ENCODE measurements at places on chromosomes 7 and 10. TPM values are rescaled to one million over a fixed set of nuclear protein-coding genes. Genes with fewer than 3 reads are reported as not detected.
A peak's percentile ranks its signal among the peaks of the same experiment; 100 is the strongest.

DNA sequence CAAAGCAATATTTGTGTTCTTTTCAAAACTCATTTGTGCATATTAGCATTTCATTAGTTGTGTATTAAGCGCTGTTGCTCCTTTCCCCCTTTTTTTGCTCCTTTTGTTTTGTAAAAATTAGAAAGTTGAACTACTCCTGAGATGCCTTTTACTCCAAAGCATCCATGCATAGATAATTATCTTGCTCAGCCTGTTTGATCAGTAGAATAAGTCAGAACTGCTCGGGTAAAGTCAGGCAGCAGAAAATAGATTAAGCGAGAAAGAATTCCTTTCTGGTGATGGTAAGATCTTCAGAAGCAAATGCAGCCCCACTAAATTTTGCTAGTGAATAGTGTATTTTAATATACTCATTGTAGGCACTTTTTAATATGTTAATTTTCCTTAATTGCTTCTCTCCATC lies 227.1 kb downstream of the TEX36 start:
- H3K27me3 ChIP-seq, result no peaks in the 10 kb centered on the region
- H3K36me3 ChIP-seq, result no peaks in the 10 kb centered on the region
- no peak overlapping the region for H3K27ac ChIP-seq
- H3K4me3 ChIP-seq, result no peak overlapping the region

DNA sequence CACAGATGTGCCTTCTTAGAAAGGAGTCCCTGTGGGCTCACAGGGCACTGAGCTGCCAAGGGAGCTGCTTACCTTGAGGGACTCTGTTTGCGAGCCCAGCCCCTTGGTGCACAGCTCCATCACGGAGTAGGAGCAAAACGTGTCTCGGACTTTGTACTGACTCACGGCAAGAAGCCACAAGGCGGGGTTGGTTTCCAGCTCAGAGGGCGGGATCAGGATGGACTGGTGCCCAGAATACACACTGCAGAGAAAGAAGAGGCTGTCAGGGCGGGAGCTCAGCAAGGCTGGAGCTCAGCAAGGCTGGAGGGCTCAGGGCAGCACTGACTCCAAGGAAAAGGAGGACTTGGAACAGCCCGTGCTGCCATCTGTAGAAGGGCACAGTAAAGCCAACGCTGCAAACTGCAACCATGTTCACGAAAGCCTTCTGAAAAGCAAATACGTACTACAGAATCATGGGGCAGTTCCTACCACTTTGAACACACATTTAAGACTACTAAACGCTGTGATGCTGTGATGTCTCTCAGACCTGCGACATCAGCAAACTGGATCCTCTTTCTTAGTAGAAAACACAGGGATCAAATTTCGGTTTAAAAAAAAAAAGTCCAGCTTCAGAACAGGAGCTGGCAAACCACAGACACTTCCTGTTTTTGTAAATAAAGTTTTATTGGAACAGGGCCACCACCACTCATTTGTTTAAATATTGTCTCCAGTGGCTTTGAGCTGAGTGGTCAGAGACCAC lies 194.3 kb downstream of the ZMYND11 start:
- H3K27ac ChIP-seq, result peak overlapping the region; percentile 69
- H3K4me1 ChIP-seq, result peaks cover 35% of the 10 kb centered on the region
- peak overlapping the region; percentile 44 for H3K4me3 ChIP-seq
- peak; percentile 61 for DNase-seq
- H3K36me3 ChIP-seq, result peaks cover 2% of the 10 kb centered on the region

DNA sequence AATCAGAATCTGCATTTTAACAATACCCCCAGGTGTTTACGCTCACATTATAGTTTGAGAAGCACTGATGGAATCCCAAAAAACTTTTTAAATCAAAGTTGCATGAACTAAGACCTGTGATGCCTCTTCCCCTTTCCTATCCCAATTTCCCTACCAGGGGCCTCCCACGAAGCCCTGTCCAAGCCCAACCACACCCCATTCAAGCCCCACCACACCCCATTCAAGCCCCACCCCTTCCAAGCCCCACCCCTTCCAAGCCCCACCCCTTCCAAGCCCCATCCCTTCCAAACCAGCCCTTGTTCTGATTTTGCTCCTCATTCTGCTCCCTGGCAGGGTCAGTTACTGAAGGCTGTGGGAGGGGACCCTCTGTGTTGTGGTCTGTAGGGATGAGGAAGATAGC lies 9.8 kb upstream of the AQP1 start:
- peaks cover 11% of the 10 kb centered on the region for H3K4me1 ChIP-seq
- no peak overlapping the region for H3K4me3 ChIP-seq
- no peaks in the 10 kb centered on the region for H3K36me3 ChIP-seq
- no peak overlapping the region for H3K27ac ChIP-seq

DNA sequence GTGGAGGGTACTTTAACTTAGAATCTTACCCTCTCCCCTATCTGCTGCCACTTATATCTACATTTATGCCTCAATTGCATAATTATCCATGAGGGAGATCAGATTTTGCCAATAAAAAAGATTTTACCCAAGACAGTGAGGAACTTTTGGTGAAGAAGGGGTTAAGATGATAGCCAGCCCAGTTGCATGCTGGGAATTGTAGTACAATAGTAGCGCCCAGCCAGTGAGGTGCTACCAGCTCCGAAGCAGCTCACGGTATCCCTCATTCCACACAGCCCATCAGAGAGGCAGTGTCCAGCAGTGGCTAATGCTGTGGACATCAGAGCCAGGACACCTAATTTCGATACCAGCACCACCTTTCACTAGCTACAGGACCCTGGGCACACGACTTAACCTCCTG lies 5.9 kb upstream of the LGI1 start:
- H3K27me3 ChIP-seq, result peaks cover 12% of the 10 kb centered on the region
- H3K4me1 ChIP-seq, result no peaks in the 10 kb centered on the region
- no peak overlapping the region for H3K27ac ChIP-seq
- no peak overlapping the region for H3K4me3 ChIP-seq

GRCh38 chr7:69837387-69838068 lies 239.3 kb downstream of the AUTS2 start:
- H3K4me3 ChIP-seq, result no peak overlapping the region
- H3K27me3 ChIP-seq, result peaks cover 21% of the 10 kb centered on the region
- no peak overlapping the region for H3K27ac ChIP-seq

The ELOVL3 gene
- total RNA-seq, result not detected

The TCAF2 gene
- 15.2 TPM for total RNA-seq
